ENCODE measurements at places on chromosomes 4 and X.
A peak's percentile ranks its signal among the peaks of the same experiment; 100 is the strongest.

- no peak for DNase-seq
These were observed 333.8 kb downstream of the ANK2 start for GRCh38 chr4:113383111-113383785.

DNA sequence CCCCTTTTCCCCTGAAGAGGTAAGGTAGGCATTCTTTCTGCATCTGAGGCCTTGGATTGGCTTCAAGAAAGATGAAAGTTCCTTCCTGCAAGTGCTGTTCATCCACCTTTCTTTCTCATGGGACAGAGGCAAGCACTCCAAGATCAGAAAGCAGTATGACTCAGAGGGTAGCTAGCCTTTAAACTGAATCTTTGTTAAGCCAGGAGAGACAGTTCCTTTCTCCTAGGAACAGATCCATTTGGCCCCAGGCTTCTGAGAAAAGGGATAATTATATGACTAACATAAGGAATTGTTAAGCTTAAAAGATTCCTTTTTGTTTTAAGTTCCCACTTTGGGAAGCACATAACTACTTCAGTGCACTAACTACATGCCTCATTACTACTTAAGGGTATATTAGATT, 192.0 kb downstream of the PPP3CA start:
- peak; percentile 84 for DNase-seq

- DNase-seq, result peak; percentile 9
These were observed 90.2 kb upstream of the UNC5C start for GRCh38 chr4:95638920-95639501.

GRCh38 chr4:46444318-46445000, 54.5 kb upstream of the GABRA2 start:
- no peak for DNase-seq

DNA sequence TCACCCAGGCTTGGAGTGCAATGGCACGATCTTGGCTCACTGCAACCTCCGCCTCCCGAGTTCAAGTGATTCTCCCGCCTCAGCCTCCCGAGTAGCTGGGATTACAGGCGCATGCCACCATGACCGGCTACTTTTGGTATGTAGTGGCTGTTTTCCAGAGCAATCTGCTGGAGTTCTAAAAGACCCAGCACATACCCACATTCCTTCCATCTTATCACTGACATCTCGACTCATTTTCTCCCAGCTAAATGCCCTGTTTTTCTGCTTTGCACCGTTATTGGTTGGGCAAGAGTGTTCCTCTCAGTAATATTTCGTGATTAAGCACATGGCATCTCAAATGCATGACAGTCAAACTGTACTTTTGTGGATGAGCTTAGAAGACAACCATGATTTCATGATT, 53.7 kb downstream of the PRKX start:
- DNase-seq, result no peak

- DNase-seq, result no peak
These were observed 189.9 kb upstream of the ANXA3 start for GRCh38 chr4:78361621-78362120.

All from bronchial epithelial cell (primary cell).